ENCODE measurements at places on chromosomes 11 and 22.

DNA sequence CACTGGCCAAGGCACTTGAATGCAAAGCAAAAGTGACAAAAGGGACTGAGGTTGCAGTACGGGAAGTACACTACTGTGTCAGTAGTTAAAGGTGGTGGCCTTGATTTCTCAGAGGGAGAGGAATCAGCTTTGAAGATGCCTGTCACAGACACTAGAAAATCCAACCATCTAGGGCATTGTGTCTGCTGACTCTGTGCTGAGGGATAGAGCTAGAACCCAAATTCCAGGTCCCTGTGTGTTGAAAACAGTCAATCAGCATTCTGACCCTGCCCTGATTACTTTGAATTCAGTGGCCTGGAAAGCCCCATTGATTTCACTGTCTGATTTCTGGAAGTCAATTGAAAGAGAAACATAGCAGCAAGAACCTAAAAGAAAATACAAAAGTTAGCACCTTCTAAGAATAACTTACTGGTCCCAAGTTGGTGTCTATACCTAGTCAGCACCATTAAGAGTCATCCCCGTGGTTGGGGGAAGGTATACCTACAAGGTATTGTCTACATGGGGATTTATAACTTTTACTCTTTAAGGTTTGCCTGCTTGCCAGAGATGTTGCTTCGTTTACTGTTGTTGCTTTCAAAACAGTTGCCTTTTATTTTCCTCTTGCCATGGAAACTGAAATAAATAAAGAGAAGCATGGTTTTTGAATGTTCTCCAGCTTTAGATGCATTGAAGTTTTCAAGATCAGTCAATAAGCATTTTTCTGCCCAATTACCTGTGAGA is 97.3 kb downstream of the PDHX start:
- DNase-seq, result no peak

DNA sequence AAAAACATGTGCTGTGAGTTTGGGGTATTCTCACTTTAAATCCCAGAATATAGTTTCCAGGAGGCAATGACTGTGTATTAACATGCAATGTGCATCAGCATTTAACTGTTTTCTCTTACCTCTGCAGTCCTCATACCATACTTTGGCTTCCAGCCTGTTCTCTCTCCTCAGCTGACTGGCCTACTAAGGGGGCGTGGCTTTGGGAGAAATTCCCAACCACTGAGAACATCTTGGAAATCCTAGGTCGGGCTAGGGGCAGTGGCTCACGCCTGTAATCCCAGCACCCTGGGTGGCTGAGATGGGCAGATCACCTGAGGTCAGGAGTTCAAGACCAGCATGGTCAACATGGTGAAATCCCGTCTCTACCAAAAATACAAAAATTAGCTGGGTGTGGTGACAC is 13.5 kb upstream of the ZC3H12C start:
- DNase-seq, result no peak

- no peak for DNase-seq
Observed at GRCh38 chr22:48796310-48797015, 1031.2 kb downstream of the BRD1 start.

DNA sequence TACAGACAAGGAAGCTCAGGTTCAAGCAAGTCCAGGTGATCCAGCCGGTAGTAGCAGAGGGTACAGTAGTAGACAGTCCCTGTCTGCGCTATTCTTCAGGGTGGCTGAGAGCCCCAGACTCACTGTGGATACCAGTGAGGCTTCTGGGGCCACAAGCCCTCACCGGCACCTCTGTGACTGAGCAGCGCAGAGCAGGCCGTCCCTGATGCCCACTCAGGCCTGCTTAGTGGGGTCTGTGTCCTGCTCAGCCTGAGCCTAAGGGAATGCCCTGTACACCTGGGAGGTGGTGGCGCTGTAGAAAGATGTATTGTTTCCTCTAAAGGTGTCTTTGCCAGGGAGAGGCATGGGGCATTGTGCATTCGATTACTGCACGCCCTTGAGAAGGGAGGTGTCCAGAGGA is 143.8 kb downstream of the CACNA1I start:
- no peak for DNase-seq

GRCh38 chr22:38850941-38851849 is 7.4 kb upstream of the NPTXR start:
- no peak for DNase-seq

DNA sequence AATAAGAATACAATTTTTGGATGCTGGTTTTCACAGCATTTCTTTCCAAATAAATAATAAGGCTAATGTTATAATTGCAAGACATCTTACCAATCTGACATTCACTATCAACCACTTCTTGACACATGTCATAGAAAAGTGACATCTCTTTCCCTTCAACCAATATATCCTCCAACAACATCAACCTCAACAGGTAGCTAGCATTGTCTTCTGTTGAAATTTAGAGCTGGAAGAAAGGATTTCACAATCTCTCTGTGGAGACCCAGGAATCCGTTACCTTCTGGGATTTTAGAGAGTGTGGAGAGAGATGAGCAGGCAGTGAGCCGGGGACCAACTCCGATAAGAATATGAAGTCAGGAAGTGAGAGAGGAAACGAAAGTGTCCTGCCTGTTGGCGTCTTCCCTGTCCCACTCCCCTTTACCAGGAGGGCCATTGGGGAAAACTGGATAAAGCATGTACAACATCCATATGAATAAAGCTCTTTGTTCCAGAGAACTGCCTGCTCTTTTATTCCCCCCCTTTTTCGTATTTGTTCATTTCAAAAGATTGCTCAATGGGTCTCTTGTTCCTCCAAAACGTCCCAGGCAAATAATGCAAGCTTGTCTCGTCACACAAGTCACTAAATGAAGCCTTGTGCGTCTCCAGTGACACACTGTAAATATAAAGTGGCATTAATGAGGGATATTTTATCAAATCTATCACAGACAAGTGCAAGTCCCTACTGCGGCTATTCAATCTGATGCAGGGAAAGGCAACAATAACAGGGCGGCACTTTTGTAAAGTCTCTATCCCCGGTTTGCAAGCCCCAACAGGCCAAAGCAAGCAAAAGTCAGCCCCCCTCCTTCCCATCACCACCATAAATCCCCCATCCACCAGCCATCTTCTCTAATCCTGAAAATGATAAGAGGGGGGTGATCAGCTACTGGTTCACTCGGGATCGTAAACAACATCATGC is 3.4 kb downstream of the CADM1 start:
- no peak for DNase-seq

DNA sequence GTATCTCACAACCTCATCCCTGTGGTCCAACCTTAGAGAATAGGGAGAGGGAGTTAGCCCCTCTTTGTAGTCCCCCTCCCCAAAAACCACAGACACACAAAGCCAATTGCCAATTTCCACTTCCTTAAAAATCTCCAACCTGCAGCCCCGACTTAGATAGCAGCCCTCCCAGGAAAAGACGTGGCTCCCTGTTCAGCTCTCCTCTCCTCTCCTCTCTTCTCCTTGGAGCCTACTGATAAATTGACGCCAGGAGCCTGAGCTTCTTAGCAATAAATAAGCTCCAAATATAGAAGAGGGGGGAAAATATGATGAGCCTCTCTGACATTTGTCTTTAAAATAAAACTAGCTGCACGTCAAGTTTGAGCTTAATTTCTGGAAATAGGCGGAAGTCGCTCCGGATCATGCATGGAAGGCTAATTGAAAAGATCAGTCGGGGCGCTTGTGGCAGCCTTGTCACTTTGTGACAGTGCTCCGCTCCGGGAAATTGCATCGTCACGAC is 7.3 kb downstream of the PAX6 start:
- DNase-seq, result no peak

- DNase-seq, result no peak
Observed at GRCh38 chr11:119087123-119087522, 2.4 kb downstream of the HMBS start.

GRCh38 chr11:65662799-65663638 is at the start of gene RELA:
Gene RELA (minus strand): TSS chr11:65662916. CDS start chr11:65662832, 84 bp downstream.
- peak; percentile 79 for DNase-seq

DNA sequence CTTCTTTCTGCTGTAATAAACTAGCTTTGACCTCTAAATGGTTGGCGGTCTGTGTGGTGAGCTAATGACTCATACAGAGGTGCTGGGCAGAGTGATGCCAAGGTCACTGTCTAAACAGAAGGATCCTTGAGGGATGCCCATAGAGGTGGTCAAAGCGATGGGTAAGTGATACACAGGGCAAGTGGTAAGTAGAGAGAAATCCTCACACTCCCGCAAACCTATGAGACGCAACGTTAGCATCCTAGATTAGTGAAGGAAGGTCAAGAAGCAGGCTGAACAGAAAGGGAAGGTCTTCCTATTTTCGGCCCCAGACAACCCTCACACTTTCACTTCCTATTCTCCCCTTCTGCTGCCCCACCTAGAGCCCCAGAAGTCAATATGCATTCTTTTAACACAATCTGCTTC is 65.6 kb upstream of the SESN3 start:
- DNase-seq, result no peak

- DNase-seq, result no peak
Observed at GRCh38 chr22:28075358-28075981, 156.4 kb upstream of the PITPNB start.

DNA sequence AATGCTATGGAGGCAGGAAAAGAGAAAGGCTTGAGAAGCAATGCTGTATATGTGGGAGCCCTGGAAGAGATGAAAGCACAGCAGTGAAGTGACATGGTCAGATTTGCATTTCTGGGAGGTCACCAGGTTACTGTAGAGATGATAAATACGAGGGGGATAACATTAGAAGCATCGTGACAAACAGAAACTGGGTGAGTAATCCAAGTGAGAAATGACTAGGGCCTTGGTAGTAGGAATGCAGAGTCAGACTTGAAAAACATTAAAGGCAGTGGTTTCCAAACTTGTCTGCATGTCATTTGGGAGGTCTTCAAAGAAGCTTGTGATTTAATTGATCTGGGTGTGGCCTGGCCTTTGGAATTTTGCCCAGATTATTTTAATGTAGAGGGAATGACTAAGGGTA is 43.9 kb downstream of the CCDC34 start:
- no peak for DNase-seq

DNA sequence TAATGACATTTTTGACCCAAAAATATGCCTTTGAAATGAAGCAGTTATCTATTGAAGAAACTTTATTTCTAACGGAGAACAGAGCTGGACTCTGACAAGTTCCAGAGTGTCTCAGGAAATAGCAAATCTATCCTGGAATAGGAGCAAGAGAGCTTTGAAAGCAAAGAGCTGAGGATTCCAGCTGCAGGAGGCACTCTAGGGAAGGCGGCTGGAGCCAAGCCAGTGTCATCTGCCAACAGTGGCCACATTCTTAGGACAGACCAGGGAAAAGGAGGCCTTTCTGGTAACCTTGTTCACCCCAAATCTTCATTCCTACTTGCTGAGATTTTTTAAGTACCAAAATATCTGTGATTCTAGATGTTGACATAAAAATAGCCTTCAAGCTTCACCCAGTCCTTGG is 493.5 kb upstream of the B3GAT1 start:
- no peak for DNase-seq

DNA sequence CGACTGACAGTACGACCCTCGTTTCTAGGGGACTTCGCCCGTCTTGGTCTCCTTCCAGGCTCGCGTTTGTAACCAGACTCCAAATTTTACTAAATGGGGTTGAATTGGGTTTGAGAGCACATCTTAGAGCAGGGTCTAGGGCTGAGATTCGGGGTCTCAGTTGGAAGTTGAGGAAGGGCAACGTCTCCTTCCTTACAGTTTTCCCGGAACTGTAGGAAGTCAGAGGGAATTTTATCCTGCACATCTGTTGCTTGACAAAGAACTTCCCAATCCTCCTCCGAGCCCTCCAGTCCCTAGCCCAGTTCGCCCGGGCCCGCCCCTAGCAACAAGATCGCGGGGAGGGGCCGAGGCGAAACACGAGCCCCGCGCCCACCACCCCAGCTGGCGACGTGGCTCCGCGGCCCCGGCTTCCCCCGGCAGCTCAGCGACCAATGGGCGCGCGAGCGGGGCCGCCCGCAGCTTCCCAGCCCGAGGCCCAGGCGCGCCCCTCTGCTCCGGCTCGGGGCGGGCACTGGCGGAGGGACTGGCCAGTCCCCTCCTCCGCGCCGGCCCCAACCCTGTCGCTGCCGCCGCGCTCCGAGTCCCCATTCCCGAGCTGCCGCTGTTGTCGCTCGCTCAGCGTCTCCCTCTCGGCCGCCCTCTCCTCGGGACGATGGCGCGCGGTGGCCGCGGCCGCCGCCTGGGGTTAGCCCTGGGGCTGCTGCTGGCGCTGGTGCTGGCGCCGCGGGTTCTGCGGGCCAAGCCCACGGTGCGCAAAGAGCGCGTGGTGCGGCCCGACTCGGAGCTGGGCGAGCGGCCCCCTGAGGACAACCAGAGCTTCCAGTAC is at the start of gene RCN1:
TSS of gene RCN1 (plus strand) at position 530 of the 826 bp plus-strand sequence. CDS start at position 653, 123 bp downstream.
- peak; percentile 35 for DNase-seq

DNA sequence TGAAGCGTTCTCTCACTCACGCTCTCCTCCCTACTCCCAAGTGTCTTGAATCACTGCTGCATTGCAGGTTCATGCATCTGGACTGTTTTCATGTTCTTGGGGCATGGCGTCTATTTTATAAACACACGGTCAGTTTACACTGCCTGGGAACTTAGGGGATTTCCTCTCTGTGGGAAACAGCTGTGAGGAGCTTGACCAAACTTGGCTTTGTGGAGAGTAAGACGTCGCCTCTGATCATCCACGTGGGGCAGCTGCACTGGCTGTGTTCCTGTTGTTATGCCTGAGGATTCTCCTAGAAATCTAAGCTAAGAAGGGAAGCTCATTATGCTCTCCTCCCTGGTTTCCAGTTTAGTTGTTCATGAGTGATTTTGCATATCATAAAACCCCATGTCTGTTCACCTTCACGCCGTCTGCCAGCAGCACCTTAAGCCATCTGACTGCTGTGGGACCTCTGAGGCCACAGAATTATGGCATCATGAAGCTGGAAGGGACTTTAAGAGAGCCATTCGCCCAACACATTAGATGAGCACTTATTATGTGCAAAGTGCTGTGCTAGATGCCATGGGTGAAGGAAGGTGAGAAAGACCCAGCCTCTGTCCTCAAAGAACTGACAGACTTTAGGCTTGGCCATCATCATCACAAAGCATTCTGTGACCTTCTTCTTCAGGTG is 38.8 kb upstream of the POU2AF1 start:
- no peak for DNase-seq

DNA sequence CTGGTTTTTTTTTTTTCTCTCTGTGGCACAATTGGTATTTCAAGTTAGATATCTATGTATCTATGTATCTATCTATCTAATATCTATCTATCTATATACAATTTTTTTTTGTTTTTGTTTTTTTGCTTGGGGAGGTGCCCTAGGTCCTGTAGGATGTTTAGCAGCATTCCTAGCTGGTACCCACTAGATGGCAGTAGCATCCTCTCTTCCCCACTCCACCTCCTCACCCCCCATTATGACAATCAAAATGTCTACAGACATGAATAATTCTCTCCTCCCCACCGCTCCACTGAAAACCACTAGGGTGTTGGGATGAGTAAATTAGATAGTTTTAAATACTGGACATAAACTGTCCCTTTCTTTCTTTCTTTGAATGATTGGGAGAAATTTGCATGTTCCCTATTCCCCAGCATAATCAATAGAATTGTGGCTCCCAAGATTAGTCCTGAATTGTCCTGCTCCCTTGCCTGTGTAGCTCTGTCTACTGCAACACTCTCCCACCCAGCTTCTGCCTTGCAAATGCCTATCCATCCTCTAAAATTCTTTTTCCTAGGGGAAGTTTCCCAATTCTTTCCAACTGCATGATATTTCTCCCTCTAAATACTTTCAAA is 1152.4 kb downstream of the LRRC4C start:
- no peak for DNase-seq

GRCh38 chr22:24894220-24894975 is 52.1 kb downstream of the LHFPL7 start:
- no peak for DNase-seq

- no peak for DNase-seq
Observed at GRCh38 chr22:38968801-38969200, 11.4 kb downstream of the APOBEC3A start.

- DNase-seq, result no peak
Observed at GRCh38 chr11:12556155-12556554, 118.1 kb upstream of the TEAD1 start.

GRCh38 chr11:97938789-97939188 is 1082.0 kb upstream of the CNTN5 start:
- no peak for DNase-seq
